ENCODE measurements at places on chromosomes 7 and 10.

DNA sequence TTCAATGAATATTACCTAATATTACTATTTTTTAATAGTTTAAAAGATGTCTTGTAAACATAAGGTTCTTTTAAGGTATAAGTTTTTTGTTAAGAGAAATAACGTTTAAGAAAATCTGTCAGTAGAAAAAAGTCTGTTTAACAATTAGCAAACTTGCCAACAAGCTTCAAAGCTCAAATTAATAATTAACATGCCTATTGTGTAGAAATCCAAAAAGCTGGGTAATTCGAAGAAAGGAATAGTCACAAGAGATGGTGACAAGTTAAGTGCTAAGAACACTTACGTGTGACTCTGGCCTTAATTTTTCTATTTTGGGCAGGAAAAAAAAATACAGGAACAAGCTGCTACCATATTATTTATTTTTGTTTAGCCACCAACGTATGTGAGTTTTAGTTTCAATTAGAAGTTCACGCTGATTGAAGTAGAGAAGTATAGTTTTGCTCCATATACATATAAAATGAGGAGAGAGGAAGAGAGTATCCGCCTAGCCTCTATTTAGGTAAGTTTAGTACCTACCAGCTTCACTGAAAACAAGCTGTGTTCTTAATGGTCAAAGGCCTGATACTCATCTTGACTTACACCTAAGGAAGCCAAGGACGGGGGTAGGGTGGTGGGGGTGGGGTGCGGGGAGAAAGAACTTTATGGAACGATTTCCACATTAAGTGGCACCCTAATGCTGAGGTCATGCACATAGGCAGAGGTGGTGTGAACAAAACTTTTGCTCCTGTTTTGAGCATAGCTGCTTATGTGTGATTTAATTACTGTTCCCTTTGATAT is 43.4 kb upstream of the AGBL3 start:
- DNase-seq = no peak

DNA sequence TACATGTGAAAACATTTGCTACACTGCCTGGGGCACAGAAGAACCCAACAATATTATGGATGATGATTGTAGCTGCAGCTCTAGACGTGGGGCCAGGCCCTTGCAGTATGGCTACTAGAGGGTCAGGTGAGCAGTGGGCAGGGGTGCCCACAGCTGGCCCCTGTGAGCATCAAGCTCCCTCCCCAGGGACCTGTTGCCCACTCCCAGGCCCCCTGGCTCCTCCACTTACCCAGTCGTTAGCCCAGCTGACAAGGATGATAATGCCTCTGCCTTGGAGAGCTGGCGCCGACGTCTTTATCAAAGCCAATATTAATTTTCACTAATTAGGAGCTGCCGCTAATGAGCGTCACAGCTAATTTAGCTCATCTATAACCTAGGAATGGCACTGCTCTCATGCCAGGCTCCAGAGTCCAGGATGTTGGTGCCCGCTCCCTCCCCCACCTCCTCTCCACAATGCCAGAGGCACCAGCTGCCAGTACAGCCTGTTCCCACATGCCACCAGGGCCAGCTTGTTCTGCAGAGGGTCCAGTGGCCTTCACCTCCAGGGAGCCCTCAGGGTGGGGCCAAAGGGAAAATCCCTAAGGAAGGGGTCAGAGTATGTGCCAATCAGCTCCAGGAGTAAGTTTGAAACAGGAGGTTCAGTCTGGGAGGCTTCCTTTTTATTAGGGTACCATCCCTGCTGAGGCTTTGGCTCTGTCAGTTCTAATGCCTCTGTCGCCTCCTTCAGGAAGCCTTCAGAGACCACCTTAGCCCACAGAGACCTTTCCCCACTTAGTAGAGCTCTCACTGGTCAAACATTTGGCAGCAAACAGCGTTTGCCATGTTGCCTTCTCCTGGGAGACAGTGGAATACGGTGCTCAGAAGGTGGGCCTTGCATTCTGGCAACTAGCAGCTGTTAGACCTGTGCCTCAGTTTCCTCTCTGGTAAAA is 77.2 kb downstream of the CDH23 start:
- no peak for DNase-seq

DNA sequence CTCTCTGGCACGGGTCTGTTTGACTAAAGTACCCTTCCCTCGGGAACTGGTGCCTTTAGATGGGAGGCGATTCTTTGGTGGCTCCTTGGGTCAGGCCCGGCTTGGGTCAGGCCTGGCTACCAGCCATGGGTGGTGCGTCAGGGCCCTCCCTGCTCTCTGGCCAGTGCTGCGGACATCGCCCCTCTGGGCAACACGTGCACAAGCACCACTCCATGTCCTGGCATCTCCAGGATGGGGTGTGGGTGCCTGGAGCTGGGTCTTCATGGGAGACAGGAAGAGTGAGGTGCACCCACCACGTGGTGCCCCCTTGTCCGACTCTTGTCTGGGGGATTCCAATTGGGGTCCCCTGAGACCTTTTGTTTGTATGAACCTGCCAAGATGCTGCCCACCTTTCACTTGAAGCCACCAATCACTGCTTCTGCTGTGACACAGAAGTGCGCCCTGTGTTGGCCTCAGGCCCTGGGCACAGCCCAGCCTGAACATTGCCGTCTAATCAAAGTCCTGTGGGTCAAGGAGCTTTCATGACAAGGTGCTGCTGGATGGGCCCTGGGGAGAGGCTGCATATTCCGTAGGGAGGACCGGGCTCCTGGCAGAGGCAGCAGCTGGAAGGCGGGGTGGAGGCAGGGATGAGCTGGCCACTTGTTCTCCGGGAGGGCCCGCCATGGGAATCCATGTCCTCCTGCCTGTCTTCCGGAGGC is 11.1 kb upstream of the PWWP2B start:
- DNase-seq = no peak

- no peak for DNase-seq
Observed at GRCh38 chr7:10521306-10521705, 452.4 kb upstream of the PHF14 start.

- no peak for DNase-seq
Observed at GRCh38 chr10:29691564-29692072, 56.8 kb upstream of the SVIL start.

- peak; percentile 57 for DNase-seq
Observed at GRCh38 chr10:70461397-70462348, 16.9 kb upstream of the PALD1 start.
